ENCODE measurements at places on chromosomes 4 and X. TPM values are rescaled to one million over a fixed set of nuclear protein-coding genes. Genes with fewer than 3 reads are reported as not detected.
A peak's percentile ranks its signal among the peaks of the same experiment; 100 is the strongest.

Gene CT55
- total RNA-seq: not detected

Gene NSDHL
- 38.1 TPM for total RNA-seq

Gene MAGIX
- 0.59 TPM for total RNA-seq

DNA sequence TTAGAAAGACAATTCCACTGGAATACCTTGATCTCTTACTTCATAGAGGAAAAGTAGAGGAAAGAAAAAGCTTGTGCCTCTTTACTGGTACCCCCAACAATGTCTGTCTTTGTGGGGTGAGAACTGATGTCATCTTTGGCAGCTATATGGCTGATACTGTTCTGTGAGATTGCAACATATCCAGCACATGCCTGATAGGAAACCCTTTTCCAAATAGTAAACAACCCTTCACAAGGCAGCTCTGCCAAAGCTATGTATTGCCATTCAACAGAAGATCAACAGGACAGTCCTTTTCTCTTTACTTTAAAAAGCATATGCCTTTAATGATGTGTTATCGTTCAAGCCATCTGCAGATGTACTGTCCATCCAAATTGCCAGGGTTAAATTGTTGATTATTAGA lies 105.9 kb downstream of the IL1RAPL1 start:
- DNase-seq: no peak

DNA sequence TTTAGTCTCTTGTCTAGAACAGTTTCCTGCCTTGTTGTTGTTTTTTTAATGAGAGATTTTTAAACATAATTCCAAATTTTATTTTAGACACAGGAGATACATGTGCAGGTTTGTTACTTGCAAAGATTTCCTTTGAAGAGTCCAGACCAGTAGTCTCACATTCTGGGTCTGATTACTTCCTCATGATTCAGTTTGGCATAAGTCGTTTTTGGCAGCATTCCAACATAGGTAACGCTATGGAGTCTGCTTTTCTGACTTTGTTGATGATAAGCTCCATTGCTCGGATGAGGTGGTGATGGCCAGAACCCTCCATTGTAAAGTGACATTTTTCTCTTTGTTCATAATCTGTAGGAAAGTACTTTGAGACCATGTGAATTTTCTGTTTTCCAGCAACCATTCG lies 74.7 kb downstream of the CLCN4 start:
- DNase-seq: no peak

GRCh38 chr4:20106921-20107320 lies 144.8 kb upstream of the SLIT2 start:
- DNase-seq: no peak

DNA sequence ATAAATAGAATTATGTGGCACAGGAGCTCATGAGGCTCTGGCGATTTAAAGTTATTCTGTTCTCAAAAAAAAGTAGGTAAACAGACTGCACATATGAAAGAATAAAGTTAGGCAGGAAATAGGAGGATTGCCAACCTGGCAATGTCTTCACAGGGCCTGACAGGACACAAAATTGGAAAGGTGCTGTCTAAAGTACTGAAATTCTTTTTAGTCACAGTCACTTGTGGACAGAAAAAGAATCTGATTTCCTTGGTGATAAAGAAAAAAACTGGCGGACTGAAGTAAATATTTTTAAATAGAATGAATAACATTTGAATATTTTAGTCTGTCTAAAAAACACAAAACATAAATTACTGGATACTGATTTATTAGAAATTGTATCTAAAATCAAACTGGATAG lies 124.4 kb downstream of the VEGFC start:
- DNase-seq: no peak

GRCh38 chrX:129769467-129770154 lies 10.1 kb upstream of the SASH3 start:
- DNase-seq: no peak

DNA sequence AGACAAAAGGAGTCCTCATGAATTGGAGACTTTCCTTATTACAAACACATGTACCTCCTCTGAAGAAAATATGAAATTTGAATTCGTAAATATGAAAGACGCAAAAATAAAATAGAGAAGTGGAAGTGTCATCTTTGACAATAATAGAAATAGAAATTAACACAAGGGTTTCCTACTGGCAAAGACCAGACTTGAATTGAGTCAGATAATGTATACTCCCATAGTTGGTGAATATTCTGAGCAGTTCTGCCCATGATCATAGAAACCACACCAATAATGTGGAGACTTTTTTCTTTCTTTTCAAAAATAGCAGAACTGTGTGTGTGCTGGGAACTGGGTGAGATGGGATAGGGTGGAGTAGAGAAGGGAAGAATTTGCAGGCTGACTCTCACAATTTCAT lies 277.7 kb upstream of the TET2 start:
- no peak for DNase-seq

- DNase-seq: no peak
Observed at GRCh38 chr4:19348746-19349145, 903.0 kb upstream of the SLIT2 start.

DNA sequence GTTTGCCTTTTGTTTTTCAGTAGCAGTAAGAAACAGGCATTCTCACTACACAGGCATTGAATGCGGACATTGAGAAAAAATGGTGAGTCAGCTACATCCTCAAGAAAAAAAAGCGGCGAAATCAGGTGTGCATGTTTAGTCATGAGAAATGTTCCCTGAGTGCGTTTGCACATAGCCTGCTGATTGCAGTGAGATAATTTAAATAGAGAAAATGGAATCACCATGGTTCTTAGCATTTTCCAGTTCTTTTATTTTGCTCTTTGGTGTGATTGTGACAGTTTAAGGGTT lies 54.1 kb upstream of the CLDN34 start:
- no peak for DNase-seq

DNA sequence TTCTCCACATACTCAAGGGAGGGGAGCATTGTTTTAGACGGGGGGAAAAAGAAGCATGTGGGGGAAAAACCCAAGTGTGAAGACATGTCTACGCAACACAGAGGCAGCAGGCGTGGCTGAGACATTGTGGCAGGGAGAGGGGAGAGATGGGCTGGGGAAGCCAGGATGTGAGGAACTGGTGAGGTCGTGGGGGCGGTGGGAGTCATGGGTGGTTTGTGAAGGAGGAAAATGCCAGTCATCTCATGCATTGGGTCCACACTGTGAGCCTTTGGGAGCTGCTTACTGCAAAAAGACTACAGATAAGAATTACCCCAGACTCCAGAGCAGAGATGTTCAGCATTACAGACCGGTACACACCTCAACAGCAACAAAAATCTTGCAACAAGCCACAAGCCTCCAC lies 2.1 kb downstream of the JAKMIP1 start:
- DNase-seq: no peak

GRCh38 chr4:125297116-125297515 lies 17.6 kb upstream of the FAT4 start:
- DNase-seq: no peak

GRCh38 chrX:150548684-150549083 lies 19.7 kb upstream of the MTM1 start:
- no peak for DNase-seq

Gene CHRDL1
- total RNA-seq: not detected

Gene MAGEC2
- not detected for total RNA-seq

Gene CXorf49
- not detected for total RNA-seq

Gene RBMXL3
- total RNA-seq: not detected

Gene NEUROG2
- total RNA-seq: not detected

- no peak for DNase-seq
Observed at GRCh38 chr4:124017185-124017785, 620.7 kb downstream of the SPRY1 start.

DNA sequence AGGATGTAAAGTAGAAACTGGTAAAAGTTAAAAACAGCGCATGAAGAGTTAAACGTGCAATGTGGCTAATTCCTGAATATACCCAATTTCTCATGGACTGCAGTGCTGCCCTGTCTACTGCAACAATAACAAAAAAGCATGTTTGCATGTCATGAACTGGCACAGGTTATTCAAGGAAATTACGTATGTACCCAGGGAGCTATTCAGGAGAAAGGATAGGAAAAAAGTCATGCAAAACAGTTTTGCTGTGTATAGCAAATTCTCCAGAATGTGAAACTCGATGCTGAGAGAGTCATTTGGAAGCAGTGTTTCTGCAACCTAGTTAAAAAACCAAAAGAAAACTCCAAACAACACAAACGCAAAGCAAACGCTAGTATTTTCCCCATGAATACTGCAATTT lies 381.5 kb upstream of the PRKX start:
- no peak for DNase-seq

Gene SPATA4
- not detected for total RNA-seq

GRCh38 chrX:117808426-117808825 lies 308.2 kb downstream of the KLHL13 start:
- no peak for DNase-seq

- no peak for DNase-seq
Observed at GRCh38 chr4:173450281-173450680, 51.4 kb upstream of the SCRG1 start.

GRCh38 chr4:187480146-187481145 lies 515.1 kb upstream of the ZFP42 start:
- peak; percentile 4 for DNase-seq

Gene NUDT11
- total RNA-seq: 13.0 TPM

Gene L1CAM
- total RNA-seq: 0.11 TPM

Gene GPC3
- not detected for total RNA-seq

DNA sequence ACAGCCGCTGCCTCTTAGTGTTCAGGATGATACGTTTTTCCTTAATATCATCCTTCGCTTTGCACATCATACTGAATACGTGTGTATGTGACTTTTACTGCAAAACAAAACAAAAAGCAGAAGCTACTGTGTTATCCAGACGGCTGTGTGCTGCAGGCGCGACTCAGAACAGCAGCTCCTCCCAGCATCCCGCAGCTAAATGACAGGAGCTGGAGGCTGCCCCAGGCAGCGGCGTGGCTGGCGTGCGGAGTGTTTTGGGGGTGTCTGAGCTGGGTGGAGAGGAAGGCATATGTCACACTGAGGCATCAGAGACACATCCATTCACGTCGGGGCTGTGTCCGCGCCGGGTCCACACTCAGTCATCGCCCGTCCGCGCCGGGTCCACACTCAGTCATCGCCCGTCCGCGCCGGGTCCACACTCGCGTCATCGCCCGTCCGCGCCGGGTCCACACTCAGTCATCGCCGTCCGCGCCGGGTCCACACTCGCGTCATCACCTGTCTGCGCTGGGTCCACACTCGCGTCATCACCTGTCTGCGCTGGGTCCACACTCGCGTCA lies 16.6 kb downstream of the PCGF3 start:
- DNase-seq: no peak

GRCh38 chrX:138775517-138775916 lies 64.0 kb upstream of the FGF13 start:
- no peak for DNase-seq

DNA sequence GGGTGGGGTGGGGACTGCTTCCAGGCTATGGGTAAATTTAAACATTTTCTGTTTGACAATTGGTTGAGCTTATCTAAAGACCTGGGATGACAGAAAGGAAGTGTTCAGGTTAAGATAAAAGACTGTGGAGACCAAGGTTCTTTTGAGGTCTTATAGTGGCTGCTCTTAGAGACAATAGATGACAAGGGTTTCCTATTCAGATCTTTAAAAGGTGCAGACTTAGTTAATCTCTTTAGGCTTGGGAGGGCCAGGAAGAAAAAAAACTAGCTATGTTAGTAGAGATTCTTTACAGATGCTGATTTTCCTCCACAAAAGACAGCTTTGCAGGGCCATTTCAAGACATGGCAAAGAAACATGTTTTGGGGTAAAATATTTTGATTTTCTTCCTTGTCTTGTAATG lies 972.5 kb downstream of the CCSER1 start:
- no peak for DNase-seq

Gene MND1
- 2.9 TPM for total RNA-seq

Gene BEX4
- total RNA-seq: 20.6 TPM

GRCh38 chr4:164481306-164482091 lies 272.4 kb upstream of the SMIM31 start:
- no peak for DNase-seq

DNA sequence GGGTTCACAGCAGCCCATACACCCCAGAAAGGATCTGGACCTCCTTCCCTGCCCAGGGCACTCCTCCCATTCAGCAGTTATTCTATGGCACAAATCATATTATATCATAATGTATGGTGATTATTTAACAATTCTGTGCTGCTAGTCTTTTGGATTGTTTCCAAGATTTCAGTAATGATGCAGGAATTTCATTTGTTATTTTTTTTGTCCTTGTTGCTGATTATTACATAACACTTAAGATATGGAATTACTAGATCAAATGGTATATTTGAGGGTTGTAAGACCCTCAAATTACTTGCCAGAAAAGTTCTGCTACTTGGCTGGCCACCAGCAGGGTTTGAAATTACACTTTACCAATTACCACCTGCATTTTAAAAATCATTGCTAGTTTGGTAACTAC lies 36.4 kb downstream of the QDPR start:
- no peak for DNase-seq

DNA sequence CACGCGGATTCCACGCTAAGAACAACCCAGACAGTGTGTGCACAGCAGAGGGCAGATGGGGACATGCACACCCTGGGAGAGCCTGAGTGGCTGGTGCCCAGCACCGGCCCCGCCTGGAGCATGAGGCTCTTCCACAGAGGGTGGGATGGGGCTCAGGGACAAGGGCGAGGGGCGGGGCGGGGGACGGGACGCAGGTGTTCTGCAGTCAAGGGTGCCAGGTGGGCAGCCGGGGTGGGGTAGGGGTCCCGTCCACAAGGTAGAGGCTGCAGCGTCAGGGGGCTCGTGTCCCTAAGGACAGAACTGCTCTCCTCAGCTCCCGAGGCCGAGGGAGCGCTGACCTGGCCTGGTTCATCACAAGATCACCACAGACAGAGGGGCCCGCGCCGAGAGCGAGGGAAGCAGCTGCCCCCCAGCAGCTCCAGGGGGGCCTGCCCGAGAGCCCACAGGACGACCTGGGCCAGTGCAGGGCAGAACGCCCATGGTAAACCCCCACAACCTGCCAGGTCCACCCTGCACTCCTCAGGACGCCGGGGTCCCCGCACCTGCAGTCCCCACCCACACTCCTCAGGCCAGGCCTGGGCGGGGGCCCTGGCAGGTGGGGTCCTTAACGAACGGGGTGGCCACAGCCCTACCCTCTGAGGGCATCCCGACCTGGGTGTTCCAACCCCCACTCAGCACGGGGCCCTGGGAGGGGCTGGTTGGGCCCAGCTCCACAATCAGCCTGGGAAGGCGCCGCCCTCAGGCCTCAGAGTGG lies 26.7 kb downstream of the CTBP1 start:
- DNase-seq: no peak

DNA sequence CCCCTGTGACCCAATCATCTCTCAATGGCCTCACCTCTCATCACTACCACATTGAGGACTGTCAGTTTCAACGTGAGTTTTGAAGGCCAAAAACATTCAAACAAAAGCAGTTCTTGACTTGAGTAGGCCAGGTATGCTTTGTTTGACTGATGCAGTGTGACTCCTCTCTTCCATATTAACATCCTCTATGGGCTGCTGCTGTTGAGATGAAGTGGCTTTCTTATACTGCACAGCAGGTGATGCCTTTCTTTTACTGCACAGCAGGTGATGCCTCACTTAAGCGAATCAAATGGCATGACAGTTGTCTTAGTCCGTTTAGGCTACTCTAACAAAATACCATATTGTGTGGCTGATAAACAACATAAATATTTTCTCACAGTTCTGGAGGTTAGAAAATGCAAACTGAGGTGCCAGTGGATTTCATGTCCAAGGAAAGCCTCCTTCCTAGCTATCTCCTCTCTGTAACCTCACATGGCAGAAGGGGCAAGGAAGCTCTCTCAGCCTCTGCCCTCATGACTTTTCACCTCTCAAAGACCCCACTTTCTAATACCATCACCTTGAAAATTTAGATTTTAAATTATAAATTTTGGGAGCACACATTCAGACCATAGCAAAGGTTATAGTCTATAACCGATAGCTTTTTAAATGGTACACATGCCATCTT lies 2267.9 kb upstream of the AGA start:
- no peak for DNase-seq
